Neural progenitor cell (in vitro differentiated cells): ENCODE measurements at places on chromosomes 12 and 14. TPM values are rescaled to one million over a fixed set of nuclear protein-coding genes. Genes with fewer than 3 reads are reported as not detected.
A peak's percentile ranks its signal among the peaks of the same experiment; 100 is the strongest.

DNA sequence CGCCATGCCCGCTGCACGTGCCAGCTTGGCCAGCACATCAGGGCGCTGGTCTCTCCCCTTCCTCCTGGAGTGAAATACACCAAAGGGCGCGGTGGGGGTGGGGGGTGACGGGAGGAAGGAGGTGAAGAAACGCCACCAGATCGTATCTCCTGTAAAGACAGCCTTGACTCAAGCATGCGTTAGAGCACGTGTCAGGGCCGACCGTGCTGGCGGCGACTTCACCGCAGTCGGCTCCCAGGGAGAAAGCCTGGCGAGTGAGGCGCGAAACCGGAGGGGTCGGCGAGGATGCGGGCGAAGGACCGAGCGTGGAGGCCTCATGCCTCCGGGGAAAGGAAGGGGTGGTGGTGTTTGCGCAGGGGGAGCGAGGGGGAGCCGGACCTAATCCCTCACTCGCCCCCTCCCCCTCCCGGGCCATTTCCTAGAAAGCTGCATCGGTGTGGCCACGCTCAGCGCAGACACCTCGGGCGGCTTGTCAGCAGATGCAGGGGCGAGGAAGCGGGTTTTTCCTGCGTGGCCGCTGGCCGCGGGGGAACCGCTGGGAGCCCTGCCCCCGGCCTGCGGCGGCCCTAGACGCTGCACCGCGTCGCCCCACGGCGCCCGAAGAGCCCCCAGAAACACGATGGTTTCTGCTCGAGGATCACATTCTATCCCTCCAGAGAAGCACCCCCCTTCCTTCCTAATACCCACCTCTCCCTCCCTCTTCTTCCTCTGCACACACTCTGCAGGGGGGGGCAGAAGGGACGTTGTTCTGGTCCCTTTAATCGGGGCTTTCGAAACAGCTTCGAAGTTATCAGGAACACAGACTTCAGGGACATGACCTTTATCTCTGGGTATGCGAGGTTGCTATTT, 914 bp upstream of the CCND2 start:
- no peak overlapping the region for H3K27ac ChIP-seq
- peaks cover 24% of the 10 kb centered on the region for H3K4me1 ChIP-seq
- H3K36me3 ChIP-seq, result peaks cover 3% of the 10 kb centered on the region
- DNase-seq, result peak; percentile 82
- peak overlapping the region; percentile 82 for H3K4me3 ChIP-seq
- H3K27me3 ChIP-seq, result peaks cover 90% of the 10 kb centered on the region

The NOVA1 gene
- total RNA-seq, result 17.9 and 37.9 TPM in 2 replicates

The MPHOSPH9 gene
- 177 and 302 TPM in 2 replicates for total RNA-seq

GRCh38 chr14:52310541-52310940, 3.6 kb upstream of the PTGER2 start:
- DNase-seq, result no peak
- no peak overlapping the region for H3K27ac ChIP-seq
- H3K36me3 ChIP-seq, result no peaks in the 10 kb centered on the region
- peaks cover 49% of the 10 kb centered on the region for H3K27me3 ChIP-seq
- H3K4me3 ChIP-seq, result no peak overlapping the region

The PPP1R36 gene
- total RNA-seq, result 0.81 TPM in 1 of 2 replicates, not detected in the other

The HOXC4 gene
- total RNA-seq, result not detected in 2 replicates
